CD4-positive, alpha-beta T cell treated with Interleukin-12 subunit alpha and Interleukin-12 subunit beta, for 1 hour (primary cell): ENCODE measurements at places on chromosomes 12 and 14.

DNA sequence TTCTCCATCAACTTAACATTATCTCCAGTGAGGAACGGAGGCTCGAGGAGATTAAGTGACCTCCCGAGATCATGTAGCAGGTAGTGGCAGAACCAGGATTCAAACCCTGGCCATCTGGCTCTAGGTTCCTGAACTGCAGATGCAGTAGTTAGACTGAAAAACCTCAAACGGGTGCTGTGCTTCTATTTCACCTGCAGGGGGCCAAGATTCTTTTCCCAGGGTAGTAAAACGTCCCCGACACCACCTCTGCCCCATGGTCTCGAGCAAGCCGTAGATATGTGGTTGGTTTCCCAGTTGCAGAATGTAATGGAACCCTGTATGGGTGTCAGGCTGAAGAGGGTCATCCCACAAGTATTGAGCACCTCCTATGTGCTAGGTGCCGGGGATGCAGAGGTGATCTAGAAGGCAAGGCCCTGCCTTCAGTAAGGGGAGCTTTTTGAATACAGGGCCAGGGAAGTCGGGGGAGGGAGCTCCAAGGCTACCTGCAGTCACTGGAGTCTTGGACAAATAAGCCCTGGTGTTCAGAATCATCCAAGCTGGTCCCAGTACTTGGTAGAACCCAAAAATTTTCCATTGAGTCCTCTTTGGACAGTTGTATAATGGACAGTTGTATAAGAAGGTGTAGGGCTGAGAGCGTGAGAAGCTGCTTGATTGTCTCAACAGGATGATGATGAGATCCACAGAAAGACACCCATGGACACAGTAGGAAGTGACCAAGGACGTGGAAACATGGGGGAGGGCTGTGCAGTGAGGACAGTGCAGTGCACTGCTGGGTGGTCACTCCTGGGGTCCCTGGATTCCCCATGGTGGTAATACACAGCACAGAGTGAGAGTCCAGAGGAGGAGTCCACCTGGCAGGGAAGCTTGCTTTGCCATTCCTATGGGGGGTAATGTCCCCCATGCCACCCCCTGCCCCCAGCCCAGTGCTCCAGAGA is 197.2 kb downstream of the CHST11 start:
- DNase-seq = peak; percentile 36

GRCh38 chr12:56476972-56477432 is 8.6 kb downstream of the SPRYD4 start:
- DNase-seq = no peak

GRCh38 chr12:3190101-3190500 is 112.9 kb downstream of the TSPAN9 start:
- no peak for DNase-seq

GRCh38 chr12:57861967-57862366 is 15.4 kb upstream of the CTDSP2 start:
- no peak for DNase-seq

DNA sequence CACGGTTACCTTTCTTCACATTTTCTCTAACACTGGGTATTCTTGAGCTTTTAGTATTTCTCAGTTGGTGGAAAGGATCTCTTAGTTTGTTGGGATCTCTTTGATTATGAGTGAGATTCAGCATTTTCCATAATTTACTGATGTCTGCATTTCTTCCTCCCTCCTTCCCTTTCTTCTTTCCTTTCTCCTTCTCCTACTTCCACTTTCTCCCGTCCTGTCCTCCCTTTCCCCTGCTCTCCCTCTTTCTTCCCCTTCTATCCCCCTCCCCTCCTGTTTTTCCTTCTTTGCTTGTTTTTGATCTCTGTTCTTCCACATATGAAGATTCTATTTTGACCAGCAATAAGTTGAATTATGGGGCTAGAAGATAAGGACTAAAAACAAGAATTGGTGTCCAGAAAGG is 66.9 kb downstream of the FUT8 start:
- no peak for DNase-seq

DNA sequence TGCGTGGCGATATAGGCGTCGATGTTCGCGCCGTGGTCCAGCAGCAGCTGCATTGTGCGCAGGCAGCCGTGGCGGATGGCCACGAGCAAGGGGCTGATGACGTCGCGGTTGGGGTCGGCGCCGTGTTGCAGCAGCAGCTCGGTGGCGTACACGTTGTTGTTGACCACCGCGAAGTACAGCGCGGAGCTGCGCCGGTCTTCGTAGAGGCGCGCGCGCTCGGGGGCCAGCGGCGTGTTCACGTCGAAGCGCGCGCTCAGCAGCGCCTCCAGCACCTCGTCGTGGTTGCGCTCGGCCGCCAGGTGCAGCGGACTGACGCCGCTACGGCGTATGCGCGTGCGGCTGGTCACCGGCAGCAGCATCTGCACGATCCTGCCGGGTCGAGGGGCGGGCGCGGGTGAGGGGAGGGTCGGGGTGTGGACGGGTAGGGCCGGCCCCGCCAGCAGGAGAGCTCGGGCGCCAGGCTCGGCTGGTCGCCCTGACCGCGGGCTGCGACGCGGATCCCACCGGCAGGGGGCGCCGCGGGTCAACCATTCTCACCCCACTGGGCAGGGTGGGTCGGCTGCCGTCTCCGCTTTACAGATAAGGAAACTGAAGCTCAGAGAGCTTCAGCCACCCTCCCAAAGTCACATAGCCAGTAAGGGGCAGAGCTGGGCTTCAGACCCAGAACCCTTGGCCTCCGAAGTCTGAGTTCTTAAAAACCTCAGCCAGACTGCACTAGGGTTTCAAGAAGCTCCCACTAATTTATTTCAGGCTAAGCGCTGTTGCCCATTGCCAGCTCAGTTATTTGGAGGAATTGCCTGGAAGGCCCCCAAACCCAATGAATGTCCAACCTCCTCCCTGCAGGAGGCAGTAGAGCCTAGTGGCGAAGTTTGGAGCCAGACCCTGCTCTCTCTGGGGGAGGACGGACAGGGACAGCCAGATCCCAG is 12.4 kb downstream of the FAM181A start:
- DNase-seq = peak; percentile 91

GRCh38 chr14:56194042-56194441 is 75.8 kb downstream of the PELI2 start:
- no peak for DNase-seq

GRCh38 chr12:69338120-69338859 is 9.9 kb upstream of the LYZ start:
- no peak for DNase-seq

GRCh38 chr14:66610154-66610563 is 102.2 kb downstream of the GPHN start:
- DNase-seq = peak; percentile 14

GRCh38 chr12:122874081-122874480 is 21.8 kb downstream of the VPS37B start:
- peak; percentile 51 for DNase-seq

DNA sequence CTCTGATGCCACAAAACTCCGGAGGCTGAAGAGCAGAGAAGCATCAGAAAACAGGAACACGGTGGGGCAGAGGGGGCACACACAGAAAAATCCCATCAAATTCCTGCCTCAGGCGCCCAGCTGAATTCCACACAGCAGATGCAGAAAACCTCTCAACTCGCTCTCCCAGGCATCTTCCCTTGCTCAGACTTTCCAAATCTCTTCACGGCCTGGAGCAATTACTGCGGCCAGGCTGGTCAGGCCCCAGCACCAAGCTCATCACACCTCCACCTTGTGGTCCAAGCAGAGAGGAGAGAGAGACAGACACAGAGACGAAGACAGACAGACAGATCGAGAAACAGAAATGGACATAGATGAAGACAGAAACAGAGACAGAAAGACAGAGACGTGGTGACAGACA is 89.0 kb downstream of the NCOR2 start:
- no peak for DNase-seq

GRCh38 chr14:99733211-99733539 is 49.1 kb downstream of the CYP46A1 start:
- DNase-seq = no peak

DNA sequence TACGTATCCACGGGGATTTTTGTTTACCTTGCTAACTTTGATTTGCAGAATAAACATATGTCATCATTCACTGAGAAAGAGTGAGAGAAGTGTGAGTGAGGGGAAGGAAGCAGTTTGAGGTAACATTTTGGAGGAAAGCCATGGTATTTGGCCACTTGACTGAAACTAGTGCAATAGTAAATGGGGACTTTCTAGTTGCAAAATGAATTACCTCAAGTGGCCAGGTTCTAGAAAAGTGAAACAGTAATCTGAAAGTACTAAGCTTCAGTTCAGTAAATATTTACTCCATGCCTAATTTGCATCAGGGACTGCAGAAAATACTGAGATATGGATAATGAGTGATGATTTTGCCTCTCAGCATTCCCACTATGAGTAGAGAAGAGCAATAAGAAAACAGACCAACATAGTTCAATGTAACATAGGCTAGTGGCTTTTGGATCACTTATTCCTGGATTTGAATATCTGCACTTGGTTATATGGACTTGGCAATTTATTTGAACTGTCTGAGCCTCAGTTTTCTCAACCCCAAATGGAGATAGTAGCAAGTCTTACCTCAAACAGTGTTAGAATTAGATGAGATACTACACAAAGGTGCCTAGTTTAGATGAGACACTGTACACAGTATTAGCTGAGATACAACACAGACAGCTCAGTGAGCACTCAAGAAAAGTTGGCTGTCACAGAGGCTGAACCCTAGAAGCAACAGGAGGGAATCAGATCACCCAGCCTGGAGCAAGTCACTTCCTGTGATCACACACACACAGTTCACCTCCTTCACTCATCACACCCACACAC is 439.1 kb downstream of the NPAS3 start:
- DNase-seq = no peak

- DNase-seq = no peak
These were observed 267.9 kb downstream of the BCL11B start for GRCh38 chr14:99004112-99004511.

DNA sequence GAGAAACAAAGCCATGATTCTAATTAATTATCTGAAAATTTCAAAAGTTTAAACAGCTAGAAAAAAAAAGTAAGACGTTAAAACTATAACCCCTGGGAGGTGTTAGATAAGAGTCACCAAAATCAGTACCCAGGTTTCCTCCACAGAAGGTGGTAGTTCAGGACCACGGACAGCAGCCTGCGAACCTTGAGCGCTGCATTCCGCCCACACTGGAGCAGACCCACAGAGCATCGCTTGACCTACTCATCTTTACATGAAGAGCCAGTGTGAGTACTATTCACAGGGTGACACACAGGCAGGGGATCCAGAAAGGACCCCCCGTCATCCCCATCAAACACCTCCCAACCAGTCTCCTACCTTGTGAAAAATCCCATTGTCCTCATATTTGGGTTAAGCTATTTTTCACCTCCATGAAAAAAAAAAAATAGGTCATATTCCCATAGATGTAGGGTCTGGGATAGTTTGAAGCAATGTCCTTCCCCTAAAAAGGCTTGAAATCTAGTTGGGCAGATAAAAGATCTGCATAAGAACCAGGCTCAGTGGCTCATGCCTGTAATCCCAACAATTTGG is 8.8 kb upstream of the CHGA start:
- DNase-seq = peak; percentile 10

DNA sequence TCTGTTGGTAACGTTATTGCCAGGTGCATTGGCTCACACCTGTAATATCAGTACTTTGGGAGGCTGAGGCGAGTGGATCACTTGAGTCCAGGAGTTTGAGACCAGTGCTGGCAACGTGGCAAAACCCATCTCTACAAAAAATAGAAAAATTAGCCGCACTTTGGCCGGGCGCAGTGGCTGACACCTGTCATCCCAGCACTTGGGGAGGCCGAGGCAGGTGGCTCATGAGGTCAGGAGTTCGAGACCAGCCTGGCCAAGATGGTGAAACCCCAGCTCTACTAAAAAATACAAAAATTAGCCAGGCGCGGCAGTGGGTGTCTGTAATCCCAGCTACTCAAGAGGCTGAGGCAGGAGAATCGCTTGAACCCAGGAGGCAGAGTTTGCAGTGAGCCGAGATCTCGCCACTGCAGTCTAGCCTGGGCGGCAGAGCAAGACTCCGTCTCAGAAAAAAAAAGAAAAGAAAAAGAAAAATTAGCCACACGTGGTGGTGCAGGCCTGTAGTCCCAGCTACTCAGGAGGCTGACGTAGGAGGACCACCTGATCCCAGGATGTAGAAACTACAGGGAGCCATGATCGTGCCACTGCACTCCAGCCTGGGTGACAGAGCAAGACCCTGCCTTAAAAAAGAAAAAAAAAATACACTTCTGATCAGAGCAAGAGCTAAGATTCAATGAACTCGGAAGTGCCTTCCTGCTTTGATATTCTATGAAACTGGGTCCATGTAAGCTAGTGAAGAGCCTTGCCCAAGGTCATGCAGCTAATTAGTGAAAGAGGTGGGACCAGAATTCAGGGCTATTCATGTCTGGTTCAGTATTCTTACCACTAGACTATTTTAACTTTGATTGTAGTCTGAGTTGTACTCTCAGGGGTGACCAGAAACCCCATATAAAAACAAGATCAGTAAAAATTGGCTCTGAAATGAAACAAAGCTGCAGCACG is 4.2 kb upstream of the RNASE8 start:
- no peak for DNase-seq

- DNase-seq = no peak
These were observed 14.6 kb upstream of the RAB35 start for GRCh38 chr12:120131116-120131515.

- no peak for DNase-seq
These were observed 68.9 kb upstream of the BBS10 start for GRCh38 chr12:76417116-76417515.

GRCh38 chr12:40011775-40012129 is 94.1 kb downstream of the SLC2A13 start:
- DNase-seq = no peak

DNA sequence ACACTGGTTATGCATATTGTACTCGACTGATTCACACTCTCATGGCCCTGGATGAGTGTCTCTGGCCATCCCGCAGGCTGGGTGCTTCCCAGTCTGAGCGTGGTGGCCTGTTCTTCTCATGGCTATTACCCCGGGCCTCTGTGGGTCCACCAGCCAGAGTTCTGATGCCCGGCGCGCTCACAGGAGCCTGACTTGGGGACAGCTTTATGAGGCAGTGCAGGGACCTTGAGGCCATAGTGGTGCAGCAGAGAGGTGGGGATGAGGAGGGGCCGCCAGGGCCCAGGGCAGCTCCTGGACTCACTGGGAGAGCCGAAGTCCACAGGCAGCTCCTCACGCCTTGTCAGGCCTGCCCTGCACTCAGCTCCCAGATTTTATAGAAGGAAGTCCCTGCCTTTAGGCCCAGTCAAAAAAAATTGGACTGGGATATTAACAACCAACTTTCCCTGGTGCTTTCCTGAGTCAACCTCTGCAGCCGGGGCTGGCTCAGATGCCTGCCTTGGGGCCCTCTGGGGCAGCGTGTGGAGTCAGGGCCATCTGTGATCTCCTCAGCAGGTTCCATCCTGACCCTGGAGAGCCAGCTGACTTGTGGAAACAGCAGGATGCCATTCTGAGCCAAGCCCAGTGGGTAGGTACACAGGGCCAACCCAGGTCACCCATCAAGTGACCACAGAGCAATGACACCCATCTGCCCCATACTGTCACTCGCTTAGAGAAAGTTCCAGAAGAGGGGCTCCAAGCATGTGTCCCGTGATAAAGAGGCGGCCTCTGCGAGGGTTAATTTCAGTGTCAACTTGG is 89.4 kb upstream of the DIO3 start:
- DNase-seq = no peak

GRCh38 chr14:23095196-23096108 is at the start of gene C14orf119:
Gene C14orf119 (plus strand): TSS chr14:23095505. CDS start chr14:23097659, 2,154 bp downstream.
- peak; percentile 100 for DNase-seq

- no peak for DNase-seq
These were observed 636.1 kb downstream of the TMTC2 start for GRCh38 chr12:83322809-83323208.
